AG08395 (cell line): ENCODE measurements at places on chromosomes 3 and 15.

- no peak for DNase-seq
These were observed 308.9 kb upstream of the DNAJC19 start for GRCh38 chr3:181298421-181298820.

DNA sequence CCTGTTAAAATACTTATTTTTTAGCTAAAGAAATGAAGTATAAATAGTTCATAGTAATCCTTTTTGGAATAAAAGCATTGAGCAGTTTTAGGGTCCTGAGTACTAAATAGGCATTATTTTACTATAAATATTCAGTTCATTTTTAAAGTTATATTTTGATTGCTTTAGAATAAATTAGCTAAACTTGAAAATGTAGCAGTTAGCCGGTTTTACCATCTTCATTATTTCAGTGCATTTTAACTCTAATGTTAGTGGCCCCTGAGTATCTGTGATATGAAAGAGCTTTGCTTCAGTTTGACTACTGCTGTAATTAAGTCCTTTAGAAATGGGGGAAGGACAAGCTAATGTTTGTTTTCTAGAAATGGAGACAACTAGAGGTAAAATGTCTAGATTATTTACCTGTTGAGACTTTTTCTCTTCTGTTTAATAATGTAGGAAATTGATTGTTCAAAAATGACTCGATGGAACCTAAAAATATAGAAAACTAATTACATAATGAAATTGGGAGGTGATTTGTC, 3.6 kb downstream of the SMC4 start:
- no peak for DNase-seq

DNA sequence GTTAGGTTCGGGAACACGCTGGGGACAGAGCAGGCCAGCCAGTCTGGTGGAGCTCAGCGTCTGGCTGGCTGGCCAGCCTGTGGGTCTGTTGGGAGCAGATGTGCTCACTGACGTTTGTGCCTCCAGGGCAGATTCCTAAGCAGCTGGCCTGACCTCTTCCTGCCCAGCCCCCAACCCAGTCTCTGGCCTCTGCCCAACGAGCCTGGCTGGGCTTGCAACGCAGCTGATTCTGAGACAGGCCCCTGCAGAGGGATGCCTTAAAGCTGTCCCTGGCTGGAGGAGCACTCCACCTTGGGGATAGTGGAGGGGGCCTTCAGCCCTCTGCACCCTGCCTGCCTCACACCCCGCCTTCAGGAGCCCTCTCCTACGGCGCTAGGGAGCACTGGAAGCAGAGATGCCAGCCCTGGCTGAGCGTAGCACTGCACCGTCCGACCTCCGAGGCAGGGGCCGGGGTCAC, 46.0 kb downstream of the KLF13 start:
- peak; percentile 86 for DNase-seq

DNA sequence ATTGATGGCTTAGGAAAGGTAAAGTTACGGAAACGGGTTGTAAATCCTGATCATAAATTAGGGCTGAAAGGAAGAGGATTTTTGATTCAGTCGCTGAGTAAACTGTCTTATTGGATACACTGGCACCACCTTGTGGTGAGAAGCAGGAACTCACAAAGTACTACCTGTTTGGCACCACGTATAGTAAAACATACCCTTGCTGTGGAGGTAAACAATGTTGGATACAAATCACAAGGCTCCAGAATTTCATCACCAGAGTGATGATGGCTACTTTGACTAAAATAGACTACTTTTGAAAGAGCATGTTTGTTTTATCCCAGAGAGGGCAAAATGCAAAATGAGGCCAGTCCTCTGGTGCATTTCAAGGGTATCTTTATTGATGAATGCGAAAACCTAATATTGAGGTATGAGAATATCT, 216.9 kb downstream of the IGSF11 start:
- peak; percentile 44 for DNase-seq

DNA sequence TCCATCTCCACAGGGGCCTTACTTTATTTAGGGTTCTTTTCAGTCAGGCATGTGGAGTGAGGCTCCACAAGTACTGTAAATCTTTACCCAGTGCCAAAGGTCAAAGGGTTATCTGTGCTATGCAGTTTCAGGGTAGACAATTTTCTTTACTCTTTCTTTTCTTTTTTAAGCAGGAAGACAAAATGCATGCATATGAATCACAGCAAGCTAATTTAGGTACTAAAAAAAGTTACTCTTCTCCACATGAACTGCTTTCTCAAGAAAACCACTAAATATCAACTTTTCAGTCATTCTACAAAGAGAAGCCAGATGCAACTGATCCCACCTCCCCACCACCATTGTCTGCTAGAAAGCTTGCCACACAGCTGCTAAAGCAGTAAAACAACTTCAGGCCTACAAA, 73.3 kb upstream of the PYGO1 start:
- DNase-seq: no peak

DNA sequence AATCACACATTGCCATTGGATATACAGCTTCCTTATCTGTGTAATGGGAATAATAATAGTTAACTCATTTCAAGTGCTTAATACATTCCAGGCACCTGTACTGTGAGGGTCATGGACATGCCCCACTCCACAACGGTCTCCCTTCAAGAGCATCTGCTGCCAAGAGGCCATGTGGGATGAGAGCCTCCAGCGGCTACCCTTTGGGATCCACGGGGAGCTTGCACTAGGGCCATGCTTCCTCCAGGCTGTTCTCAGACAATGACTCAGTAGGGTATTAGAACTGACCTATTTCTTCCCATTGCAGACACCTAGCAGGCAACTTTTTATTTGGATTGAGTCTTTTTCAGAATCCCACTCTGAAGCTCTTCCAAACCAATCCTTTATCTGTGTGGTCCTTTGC, 1078.9 kb downstream of the TUSC7 start:
- DNase-seq: no peak

DNA sequence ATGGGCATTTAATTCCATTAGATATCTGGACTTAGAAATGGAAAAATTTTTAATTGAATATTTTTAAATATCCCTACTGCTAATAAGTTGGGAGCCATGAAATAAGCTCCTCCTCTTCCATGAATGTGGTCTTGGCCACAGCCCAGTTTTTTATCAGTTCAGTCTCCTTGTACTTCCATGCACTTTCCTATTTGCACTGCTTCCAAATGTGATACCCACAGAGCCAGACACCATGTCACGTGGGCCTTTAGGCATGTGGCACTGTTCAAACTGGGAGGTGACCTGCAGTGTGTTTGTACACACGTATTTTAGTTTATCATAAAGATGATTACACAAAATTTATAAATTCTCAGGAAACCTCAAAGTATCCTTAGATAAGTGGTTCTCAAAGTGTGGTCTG, 80.1 kb upstream of the DGKG start:
- DNase-seq: no peak

DNA sequence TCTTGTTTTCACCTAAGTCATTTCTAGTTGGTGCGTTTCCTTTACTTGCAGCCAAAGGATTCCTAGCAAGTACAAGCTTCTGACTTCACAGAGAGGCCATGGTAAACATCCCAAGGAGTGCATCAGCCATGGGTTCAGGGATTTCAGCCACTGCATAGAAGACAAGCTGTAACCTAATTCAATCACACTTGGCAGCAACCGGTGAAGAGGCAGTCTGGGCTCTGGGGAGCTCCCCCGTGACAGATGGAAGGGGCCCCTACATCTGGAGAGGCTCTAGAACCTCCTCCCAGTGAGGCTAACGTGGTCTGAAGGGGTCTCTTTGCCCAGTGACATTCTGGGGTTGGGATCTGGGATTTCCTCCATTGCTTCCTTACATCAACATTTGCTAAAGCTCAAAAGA, 8.4 kb upstream of the SNRPA1 start:
- no peak for DNase-seq
